ENCODE measurements at places on chromosomes 11 and 22.

GRCh38 chr22:49310354-49310753 lies 517.3 kb downstream of the BRD1 start:
- no peak for DNase-seq

DNA sequence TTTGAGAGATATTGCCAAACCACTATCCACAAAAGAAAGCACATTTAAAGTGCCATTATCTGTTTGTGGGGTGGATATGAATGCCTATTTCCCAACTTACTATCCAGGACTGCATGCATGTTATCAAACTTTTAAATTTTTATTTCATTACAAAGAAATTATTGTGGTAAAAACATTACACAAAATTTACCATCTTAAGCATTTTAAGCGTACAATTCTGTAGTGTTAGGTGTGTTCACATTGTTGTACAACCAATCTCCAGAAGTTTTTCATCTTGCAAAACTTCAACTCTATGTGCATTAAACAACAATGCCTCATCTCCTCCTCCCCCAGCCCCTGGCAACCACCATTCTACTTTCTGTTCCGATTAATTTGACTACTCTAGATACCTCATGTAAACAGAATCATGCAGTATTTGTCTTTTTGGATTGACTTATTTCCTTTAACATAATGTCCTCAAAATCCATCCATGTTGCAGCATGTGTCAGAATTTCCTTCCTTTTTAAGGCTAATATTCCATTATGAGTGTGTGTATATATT lies 17.6 kb upstream of the CD44 start:
- DNase-seq: no peak

DNA sequence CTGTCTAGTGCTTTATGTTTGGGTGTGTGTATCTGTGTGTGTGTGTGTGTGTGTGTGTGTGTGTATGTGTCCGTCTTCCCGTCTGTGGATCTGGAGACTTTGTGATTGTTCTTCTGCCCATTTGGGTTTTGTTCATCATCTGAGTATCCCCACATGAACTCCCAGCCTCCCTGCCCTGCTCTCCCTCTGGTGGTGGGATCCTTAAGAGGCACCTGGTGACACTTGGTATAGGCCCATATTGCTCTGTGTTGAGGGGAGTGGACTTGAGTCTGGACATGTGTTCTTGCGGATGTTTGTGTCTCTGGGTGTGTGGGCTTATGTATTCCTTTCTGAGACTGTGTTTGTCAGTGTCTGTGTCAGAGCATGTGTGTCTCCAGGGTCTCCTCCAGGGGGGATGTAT lies 15.3 kb downstream of the RCOR2 start:
- no peak for DNase-seq

- no peak for DNase-seq
Observed at GRCh38 chr11:66523611-66524010, 13.2 kb downstream of the BBS1 start.

DNA sequence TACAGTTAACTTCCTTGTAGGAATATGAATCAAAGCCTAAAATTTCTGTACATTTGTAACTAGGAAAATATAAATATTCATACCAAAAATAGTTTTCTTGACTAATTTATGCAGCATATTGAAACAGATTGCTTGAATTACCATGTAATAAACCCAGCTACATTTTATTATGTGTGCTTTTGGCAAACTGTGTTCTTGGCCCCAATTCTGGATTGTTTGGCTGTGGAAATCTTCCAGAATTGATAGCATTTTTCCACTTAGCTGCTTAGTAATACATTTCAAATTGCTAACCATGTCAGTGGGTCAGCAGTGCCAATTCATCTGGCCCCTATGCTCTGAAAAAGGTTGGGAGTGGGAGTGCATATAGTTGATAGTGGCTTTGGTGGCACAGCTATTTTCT lies 32.3 kb downstream of the PDHX start:
- DNase-seq: no peak

- no peak for DNase-seq
Observed at GRCh38 chr11:7656704-7657103, 16.6 kb downstream of the CYB5R2 start.

DNA sequence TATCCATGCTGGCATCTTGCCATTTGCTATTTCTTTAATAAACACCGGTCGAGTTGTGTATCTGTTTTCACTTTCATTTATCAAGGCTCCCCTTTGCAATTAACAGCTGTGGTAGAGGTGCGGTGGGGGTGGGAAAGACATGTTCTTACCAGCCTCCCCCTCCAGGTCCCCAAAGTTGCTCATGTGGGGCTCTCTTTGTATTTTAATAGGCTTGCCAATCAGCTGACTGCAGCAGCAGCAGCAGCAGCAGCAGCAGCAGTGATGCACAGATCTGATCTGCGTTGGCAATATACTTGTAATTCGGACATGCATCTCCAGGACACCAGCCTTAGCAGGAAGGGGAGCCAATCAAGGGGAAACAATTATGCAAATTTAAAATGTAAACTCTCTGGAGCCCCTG lies 40.3 kb upstream of the E2F8 start:
- no peak for DNase-seq

DNA sequence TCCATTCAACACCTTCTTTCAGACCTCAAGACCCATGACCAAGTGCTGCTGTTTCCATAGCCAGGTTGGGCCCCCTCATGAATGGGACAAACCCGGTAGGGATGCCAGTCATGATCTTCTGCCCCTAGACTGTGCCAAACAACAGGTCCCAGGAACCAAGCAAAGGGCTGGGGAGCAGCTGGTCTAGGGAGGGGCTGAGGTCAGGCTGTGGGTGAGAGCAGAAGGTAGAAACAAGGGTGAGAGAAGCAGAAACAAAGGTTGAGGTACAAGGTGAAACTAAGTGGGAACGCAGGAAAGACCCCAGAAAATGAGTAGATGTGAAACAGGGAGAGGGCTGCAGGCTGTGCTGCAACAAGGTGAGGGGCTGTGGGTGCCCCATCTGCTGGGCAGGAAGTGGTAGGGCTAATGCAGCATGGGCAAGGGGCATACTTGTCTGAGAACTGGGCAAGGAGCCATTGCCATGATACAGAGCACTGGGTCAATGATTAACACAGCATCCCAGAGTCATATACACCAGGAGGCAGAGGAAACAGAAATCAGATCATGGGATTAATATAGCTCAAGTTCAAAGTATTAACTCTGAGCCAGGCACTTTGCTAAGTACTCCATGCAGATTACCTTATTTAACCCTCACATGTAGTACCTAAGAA lies 45.9 kb downstream of the SLC1A2 start:
- no peak for DNase-seq

DNA sequence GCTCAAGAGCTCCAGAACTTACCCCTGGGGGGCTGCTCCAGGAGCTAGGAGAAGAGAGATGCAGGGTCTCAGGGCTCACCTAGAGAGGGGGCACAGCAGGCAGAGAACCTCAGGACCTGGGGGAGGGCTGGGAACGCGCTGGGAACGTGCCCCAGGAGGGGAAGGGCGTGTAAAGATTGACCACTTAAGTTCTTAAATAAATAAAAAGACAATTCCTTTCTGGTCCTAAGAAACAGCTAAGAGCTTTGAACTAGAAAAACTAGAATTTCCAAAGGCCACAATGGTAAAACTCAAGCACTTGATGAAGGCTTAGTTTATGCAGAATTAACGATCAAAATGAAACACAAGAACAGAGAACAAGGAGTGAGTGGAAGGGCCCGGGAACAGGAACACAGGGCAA lies 89.1 kb downstream of the CELSR1 start:
- DNase-seq: no peak

- no peak for DNase-seq
Observed at GRCh38 chr22:29184849-29185490, 20.7 kb upstream of the EMID1 start.

DNA sequence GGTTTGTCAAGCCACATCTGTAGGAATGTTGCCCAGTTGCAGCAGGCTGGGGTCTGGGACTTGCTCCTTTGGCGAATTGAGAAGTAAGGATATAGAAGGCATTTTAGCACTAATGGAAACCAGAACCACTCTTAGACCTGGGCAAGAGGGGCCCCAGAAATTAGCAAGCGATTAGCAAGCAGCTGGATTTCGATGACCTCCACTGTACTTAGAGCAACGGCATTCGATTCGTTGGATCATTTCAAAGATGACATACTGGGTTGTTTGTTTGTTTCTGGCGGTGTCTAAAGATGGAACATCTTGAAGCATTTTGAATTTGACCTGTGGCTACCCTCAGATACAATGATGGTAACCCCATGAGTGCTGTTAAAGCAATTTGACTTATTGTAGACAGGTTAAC lies 1.2 kb upstream of the CDPF1 start:
- DNase-seq: no peak

- DNase-seq: no peak
Observed at GRCh38 chr11:102722821-102723220, 1.9 kb downstream of the MMP8 start.

GRCh38 chr22:41075946-41076345 lies 16.4 kb upstream of the EP300 start:
- no peak for DNase-seq

DNA sequence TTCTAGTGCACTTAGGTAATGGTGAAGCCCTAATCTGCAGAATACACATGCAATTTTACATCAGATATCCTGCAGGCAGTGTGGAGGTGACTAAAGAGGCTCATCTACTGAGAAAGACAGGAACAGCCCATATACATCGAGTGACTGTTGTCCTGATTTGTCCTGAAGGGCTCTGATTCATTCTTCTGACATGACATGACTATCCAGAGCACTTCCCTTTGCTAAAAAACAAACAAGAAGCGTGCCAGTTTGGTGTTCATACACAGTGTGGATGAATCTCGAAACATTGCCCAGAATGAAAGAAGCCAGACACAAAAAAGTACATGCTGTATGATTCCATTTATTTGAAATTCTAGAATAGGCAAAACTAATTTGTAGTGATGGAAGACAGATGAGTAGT lies 48.0 kb upstream of the AMPD3 start:
- no peak for DNase-seq

DNA sequence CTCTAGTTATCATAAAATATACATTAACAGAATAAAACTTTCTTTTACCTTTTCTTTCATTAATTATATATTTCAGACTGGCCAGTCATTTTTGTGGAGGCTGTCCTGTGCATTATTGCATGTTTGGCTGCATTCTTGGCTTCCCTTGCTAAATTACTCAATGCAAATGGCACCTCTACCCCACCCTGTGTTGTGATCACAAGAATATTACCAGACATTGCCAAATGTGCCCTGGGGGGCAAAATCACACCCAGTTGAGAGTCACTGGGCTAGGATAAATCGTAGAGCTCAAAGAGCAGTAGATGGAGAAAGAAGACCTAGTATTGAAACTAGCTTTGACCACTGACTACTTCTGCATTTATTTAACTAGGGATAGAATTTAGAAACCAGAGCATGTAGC lies 1257.8 kb upstream of the TENM4 start:
- DNase-seq: no peak

DNA sequence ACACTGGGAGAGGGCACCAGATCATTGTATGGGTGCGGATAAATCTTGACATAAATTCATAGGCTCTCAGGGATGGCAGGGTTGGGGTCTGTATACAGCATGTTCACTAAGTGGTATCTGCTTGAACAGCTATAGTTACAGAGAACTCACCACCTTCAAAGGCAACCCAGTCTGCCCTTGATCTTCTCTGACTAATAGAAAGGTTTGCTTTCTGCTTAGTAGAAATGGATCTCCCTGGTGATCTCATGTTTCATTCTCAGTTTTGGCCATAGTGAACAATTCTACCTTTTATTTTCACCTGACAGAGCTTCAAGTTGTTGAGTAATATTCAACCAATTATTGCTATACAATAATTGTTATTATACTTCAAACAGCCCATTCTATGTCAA lies 32.4 kb downstream of the CNTF start:
- no peak for DNase-seq

GRCh38 chr11:12642040-12642439 lies 32.2 kb upstream of the TEAD1 start:
- peak; percentile 23 for DNase-seq

Data from right kidney (tissue), 9 donors.